ENCODE measurements at places on chromosomes 1 and 21.

DNA sequence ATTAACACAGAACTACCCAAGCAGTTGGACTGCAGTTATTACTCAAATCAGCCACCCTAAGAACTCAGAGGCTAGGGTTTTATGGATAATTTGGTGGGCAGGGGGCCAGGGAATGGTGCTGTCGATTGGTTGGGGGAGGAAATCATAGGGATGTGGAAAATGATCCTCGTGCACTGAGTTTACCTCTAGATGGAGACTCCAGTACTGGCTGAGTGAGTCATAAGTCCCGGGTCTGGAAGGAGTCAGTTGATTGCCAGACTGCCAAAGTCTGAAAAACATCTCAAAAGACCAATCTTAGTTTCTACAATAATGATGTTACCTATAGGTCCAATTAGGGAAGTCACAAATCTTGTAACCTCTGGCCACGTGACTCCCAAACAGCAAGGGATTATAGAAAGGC, 257.5 kb upstream of the PRMT6 start:
- no peak for DNase-seq

DNA sequence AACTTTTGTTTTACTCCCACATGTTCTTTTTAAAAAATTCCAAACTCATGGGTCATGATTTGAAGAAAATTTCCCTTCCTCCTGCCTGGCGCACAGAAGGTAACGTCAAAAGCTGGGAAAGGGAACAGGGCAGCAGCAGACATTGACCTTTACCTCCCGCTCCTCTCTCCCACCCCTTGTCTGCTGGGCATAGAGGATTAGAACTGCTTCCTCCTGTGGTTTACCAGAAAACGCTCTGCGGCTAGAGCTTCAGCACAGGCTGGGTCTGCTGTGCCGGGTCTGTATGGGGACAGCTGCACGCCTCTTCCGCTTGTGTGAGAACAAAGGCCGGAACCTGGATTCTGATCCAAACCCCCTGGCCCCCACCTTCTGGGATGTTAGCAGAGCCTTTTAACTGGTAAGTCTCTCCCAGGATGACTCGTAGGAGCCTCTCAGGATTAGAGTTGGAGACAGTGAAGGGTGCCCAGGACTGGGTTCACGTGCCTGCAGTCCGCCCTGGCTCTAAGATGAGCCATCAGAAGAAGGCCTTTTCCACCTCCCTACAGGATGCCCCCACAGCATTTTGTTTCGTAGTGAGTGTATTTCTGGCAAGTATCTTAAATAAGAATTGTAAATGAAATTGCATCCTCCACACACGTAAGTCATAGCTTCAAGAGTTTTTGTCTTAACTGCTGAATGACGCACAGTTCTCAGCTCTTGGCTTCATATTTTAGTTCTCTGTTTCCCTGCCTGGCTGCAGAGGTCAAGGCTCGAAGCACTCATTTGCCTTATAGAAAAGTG, 5.2 kb downstream of the H6PD start:
- no peak for DNase-seq

- DNase-seq = no peak
These were observed 632.7 kb upstream of the NR5A2 start for GRCh38 chr1:199394856-199395255.

DNA sequence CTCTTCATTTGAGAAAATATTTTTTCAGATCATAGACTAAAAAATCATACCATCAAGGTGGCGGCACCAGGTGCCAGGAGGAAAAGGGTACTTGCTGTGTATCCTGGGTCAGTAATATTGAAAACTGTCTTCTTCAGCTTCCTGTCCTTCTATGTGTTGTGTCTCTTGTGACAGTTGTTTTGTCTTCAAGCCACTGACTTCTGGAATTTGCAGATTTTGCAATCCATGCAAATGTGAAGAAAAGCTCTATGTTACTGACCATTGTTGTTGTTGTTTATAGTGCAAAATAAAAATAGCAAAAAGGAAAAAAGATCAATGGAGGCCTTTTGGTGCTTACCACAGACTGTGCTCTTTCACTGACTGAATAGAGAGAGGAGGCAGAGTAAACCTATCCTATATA, 83.2 kb upstream of the RHOU start:
- no peak for DNase-seq

GRCh38 chr1:205933671-205934618, 9.3 kb downstream of the SLC26A9 start:
- no peak for DNase-seq

DNA sequence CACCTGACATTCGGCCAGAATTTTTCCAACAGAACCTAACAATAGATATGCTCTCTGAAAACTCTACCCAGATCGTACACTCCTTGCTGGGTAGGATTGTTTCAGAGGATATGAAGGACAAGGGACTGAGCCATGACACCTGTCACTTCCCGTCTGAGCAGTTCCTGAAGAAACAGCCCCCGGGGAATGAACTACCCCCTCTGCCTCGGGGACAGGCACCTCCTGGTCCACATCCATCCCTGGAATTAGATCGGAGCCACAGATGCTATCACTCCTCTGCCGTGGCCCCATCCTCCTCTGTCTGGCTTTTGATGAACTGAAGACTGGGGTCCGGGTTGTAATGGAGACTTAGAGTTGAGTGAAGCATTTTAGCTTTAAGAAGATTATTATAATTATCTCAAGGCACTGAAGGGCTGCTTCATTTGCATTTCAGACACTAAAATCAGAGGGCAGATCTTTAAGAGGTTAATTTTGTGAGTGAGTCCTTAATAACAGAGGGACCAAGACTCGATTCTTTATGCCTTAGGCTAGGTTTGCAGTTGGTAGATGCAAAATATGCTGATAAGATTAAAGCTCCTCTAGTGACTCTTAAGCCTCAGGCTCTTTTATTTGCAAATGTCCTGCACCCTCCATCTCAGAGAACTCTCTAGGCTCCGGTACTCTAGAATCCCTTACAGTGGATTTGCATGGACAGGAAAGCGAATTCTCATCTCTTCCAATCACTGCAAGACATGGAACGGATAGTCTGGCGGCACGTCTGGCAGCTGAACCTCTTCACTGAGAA, 333.8 kb downstream of the KIF26B start:
- DNase-seq = peak; percentile 87
